ENCODE measurements at places on chromosomes 7 and 10.

DNA sequence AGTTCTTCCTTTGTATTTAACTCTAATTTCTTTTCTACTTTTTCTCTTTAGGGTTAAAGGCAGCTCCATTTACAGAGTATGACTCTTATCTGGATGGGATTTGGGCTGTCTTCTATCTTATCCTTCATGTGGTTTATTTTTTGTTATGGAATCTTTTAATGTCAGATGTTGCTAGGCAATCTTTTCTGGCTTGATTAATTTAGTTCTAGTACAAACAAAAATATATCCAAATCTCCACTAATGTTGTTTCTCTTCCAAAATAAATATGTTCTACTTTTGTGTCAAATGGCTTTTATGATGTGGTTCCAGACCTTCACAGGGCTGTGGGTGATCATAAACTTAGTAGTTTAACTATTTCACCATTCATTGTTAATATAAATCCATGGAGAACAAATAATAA, 246.9 kb downstream of the AHR start:
- no peak for DNase-seq

GRCh38 chr10:128498746-128499145, 372.5 kb upstream of the MKI67 start:
- no peak for DNase-seq

DNA sequence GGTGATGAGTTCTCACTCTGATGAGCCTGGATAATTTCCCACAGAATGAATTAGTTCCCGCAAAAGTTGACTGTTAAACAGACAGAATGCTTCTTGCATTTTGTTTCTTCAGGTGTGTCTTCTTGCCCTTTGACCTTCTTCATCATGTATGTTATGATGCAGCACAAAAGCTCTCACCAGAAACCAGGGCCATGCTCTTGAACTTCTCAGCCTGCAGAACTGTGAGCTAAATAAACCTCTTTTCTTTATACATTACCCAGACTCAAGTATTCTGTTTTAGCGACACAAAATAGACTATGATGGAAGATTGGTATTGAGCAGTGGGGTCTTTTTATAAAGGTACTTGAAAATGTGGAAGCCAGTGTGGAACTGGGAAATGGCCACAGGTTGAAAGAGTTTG, 95.2 kb upstream of the TNS3 start:
- no peak for DNase-seq

GRCh38 chr7:51732116-51732515, 415.5 kb upstream of the COBL start:
- DNase-seq: no peak

- DNase-seq: no peak
Measured at GRCh38 chr10:131513901-131514300, 202.4 kb upstream of the TCERG1L start.

DNA sequence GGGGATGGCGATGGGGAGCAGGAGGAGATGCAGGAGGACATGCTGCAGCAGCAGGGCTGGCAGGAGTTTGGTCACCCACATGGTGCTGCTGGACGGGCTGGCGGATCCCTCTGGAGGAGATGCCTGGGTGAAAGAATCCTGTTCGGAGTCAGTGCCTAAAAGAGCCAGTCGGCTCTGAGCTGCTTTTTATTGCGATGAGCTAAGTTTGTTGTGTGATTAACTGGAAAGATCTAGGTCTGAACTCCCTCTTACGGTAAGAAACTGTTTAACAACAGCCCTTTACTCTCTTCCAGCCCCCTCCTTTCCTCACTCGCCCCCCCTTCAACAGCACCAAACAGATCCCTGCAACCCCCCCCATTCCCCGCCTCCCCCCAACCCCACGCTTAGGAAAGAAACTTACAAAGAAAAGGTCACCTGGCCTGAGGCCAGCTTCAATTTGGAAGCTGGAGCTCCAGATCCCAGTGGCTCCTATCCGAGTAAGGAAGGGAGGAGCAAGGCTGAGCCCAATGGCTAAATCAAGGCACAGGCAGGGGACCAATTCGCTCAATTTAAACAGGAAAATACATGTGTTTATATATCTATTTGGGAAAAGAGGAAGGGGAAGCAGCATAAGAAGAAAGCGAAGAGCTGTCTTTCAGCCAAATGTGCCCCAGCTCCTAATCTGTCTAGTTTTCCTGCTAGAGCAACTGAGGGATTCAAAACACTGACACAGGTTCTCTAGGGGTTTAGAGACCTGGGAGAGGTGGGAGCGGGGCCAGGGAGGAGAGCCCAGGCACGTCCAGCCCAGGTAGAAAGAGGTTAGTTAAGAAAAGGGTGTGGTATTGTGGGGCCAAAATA, at the start of gene HGF:
HGF (minus strand) TSS at position 157 of the 837 bp plus-strand sequence; CDS start at position 81, 76 bp downstream.
- no peak for DNase-seq

GRCh38 chr7:68247571-68247970, 1250.9 kb downstream of the TYW1 start:
- no peak for DNase-seq

DNA sequence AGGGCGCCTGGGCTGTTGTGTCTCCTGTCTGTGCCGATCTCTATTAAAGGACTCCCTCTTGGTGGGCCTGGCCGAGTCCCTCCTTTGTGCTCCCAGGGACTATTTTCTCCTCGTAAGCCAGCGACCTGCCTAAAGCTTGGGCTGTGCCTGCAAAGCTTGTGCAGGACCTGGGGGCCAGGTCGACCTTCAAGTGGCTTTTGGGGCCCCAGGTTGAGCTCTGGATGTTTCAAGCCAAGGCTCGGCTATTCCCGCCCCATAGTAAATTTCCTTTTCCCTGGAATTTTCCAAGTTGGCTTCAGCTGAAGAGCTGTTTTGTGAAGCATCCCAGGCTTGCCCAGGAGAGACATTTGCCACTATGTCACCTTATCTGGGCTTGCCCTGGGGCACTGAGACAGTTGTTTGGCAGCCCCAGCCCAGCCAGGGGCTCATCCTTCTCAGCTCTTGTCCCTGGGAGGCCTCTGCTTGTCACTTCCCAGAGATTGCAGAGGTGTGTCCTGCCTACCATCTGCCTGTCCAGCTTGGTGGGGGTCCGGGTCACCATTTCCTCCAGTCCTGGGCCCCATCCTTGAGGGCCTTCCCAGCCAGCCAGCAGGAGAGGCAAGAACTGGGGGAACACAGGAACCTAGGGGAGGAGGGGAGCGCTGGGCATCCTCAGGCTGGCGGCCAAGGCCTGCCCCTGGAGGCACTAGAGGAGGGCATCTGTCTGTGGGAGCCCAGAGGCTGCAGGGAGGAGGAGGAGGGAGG, 20.2 kb downstream of the ZMIZ2 start:
- no peak for DNase-seq

GRCh38 chr10:54434782-54435181, 366.2 kb downstream of the PCDH15 start:
- no peak for DNase-seq

DNA sequence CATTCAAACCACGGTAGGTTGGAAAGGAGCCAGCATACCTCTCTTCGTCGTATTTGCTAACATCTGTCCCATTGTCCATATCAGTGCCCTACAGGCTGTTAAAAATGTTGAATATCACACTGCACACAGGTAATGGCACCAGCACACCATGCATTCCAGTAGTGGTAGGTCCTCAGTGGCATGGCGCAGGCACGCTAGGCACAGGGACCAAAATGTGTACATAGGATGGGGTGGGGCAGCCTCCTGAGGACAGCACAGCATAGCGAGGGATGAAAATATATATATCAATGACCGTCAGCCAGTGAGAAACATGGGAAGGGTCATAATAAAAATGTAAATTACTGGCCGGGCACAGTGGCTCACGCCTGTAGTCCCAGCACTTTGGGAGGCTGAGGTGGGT, 99.9 kb upstream of the CTBP2 start:
- no peak for DNase-seq

GRCh38 chr10:125265579-125265955, 105.2 kb upstream of the CTBP2 start:
- DNase-seq: no peak

DNA sequence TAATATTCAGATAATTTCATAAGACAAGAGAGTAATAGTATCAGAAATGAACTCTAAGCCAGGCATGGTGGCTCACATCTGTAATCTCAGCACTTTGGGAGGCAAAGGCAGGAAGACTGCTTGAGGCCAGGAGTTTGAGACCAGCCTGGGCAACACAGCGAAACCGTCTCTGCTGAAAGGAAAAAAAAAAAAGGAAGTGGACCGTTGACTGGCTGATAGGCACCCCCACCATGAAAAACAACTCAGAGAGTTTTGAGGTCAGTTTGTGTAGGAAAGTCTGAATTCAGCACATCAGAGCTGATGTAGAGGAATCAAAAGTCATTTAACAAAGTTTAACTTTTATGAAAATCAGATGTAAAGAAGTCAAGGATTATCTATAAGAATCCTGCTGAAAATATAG, 63.2 kb upstream of the AMPH start:
- no peak for DNase-seq

DNA sequence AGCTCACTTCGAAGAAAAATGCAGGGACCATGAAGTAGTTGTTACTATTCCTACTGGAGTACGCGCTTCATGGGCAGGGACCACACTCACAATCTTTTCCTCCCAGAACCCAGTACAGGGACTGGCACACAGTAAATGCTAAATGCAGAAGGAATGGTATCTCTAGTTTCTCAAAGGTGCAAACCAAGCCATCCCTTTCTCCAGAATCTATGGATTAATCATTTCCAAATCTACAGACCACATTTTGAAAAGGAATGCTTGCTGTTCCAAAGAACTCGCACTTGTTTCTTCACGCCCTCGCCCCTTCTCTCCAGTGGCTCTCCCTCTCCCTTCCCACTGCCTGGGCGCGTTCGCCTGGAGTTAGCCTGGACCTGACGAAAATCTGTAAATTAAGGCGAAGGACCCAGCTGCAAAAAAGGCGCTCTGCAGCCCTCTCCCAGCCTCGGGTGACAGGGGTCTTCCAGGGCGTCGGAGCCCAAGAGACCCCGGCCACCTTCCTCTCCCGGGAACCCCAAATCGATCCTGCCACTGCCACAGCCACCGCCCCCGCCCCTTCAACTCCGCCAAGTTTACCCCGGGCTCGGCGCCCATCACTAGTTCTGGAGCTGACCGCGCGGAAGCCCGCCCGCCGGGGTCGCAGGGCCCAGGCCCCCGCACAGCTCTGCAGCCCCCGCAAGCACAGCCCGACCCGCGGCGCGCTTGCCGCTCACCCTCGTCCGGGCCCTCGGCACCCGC, 527 bp downstream of the PDIA4 start:
- DNase-seq: no peak

DNA sequence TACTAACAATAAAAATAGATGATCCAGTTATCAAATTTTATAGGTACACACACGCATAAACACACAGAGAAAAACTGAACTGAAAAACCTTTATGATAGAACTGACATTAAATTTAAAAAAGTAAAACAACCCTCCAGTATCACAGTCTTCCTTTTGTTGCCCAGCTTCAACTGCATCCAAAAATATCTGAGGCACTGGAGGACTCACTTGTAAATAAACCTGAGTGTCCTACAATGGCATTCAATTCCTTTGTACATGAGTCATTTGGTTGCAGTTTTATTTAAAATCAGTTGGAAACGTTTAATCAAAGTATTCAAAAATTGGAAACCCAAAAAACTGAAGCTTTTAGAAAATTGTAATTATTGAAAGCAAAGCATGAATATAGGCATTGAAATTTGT, 265.2 kb upstream of the CSTF2T start:
- no peak for DNase-seq

Data from stimulated activated CD4-positive, alpha-beta T cell treated with anti-CD3 and anti-CD28 coated beads, Interleukin-4, amount 100 ng/mL, for 1 hour (primary cell).